Suprapubic skin (tissue), 4 donors: ENCODE measurements at places on chromosomes 12 and 14. TPM values are rescaled to one million over a fixed set of nuclear protein-coding genes. Genes with fewer than 3 reads are reported as not detected.

The ING4 gene
- total RNA-seq: 73.4 TPM

The ZBTB1 gene
- 33.4 TPM for total RNA-seq

The ADCY6 gene
- total RNA-seq: 48.4 TPM

The OR4K14 gene
- not detected for total RNA-seq

The PRKCH gene
- total RNA-seq: 68.3 TPM
